Activated T-helper 2 cell treated with anti-CD3 and anti-CD28 coated beads, Interferon-gamma antibody, Interleukin-2, Interleukin-4, amounts not matched to agents 10 μg/mL and 5 μg/mL and 100 μg/mL, durations not matched to agents 14 hours and 24 hours and 36 hours (primary cell): ENCODE measurements at places on chromosomes 1 and 21.
A peak's percentile ranks its signal among the peaks of the same experiment; 100 is the strongest.

GRCh38 chr1:4275083-4275482 is 375.0 kb upstream of the C1orf174 start:
- no peaks in the 10 kb centered on the region for H3K36me3 ChIP-seq
- DNase-seq: no peak
- peaks cover 2% of the 10 kb centered on the region for H3K27me3 ChIP-seq

DNA sequence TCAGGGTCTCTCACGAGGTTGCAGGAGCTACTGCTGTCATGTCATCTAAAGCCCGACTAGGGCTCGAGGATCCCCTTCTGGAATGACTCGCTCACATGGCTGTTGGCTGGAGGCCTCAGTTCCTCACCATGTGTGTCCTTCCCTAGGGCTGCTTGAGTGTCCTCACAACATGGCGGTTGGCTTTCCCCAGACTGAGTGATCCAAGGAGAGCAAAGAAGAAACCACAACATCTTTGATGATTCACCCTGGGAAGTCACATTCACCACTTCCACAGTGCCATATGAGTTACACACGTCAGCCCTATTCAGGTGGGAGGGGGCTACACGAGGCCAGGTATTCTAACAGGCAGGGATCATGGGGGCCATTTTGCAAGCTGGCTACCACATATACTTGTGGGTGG is 64.9 kb downstream of the FHAD1 start:
- H3K36me3 ChIP-seq: no peaks in the 10 kb centered on the region
- DNase-seq: no peak
- H3K27ac ChIP-seq: no peak overlapping the region
- H3K27me3 ChIP-seq: no peaks in the 10 kb centered on the region

DNA sequence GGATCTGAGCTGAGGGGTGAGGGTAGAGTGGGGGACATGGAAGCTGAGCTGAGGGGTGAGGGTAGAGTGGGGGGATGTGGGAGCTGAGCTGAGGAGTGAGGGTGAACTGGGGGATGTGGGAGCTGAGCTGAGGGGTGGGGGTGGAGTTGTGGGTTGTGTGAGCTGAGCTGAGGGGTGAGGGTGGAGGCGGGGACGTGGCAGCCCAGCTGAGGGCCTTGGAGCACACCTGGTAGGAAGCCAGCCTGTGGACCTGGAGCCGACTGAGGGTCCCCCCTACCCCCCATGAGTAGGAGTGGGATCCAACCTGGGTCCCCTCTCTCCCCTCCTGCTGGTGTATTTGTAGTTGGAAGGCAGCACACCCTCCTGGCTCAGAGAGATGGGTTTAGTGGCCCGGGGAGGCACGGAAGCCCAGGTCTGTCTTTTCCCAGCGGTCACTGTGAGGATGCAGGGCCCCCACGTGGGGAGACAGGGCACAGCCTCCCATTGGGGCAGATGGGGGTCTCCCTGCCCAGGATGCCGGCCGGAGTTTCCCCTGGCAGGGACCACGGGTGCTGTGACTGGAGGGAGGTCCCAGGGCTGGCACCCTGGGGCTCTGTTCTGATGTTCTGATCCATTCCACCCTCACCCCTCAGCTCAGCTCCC is 13.2 kb upstream of the NPHP4 start:
- peaks cover 13% of the 10 kb centered on the region for H3K36me3 ChIP-seq
- H3K4me1 ChIP-seq: peaks cover 1% of the 10 kb centered on the region
- no peak overlapping the region for H3K27ac ChIP-seq

DNA sequence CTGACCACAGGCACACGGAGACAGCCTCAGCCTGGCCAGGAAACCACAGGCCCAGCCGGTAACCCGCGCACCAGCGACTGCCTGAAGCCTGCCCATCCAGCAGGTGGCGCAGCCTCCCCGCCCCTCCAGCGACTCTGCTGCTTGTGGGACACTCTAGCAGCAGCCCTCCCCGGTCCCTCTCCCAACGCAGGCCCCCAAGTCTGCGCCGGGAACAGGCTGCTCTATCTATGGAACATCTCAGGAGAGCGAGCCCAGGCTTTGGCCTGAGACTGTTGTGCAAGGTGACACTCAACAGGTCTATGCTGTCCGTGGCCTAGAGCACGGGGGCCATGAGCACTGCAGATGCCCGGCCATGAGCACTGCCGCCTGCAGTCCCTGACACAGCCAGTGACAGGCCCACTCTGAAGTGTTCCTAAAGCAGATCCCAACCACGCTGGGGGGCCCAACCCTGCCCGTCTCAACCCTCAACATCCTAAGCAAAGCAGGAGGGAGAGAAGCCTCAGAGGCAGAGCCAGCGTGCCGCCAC is 28.4 kb downstream of the WDR4 start:
- no peaks in the 10 kb centered on the region for H3K27me3 ChIP-seq
- no peak for DNase-seq
- H3K4me1 ChIP-seq: no peaks in the 10 kb centered on the region
- H3K27ac ChIP-seq: no peak overlapping the region
- H3K36me3 ChIP-seq: peaks cover 80% of the 10 kb centered on the region

GRCh38 chr21:46111857-46112724 is 14.2 kb downstream of the COL6A2 start:
- no peak overlapping the region for H3K27ac ChIP-seq
- no peaks in the 10 kb centered on the region for H3K4me1 ChIP-seq
- DNase-seq: peak; percentile 3
- no peak overlapping the region for H3K4me3 ChIP-seq
- H3K36me3 ChIP-seq: no peaks in the 10 kb centered on the region

DNA sequence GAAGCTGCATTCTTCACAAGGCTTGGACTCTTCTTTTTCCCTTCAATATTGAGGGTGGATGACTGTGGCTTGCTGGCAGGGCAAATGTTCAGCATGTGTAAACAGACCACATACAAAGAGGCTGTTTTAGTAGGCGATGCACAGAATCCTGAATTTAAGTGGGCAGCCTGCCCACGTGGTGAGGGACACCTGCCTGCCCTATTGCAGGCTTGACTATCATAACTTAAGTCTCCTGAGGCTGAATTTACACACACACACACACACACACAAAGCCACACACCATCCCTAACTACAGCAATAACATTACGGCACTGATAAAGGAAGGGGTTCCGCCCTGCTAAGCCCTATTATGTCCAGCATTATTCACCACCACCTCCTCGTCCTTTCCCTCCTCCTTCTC is 15.9 kb downstream of the SYT2 start:
- DNase-seq: no peak
- H3K4me1 ChIP-seq: peaks cover 5% of the 10 kb centered on the region
- H3K4me3 ChIP-seq: no peak overlapping the region
- no peaks in the 10 kb centered on the region for H3K36me3 ChIP-seq
